ENCODE measurements at places on chromosomes 5 and 9. TPM values are rescaled to one million over a fixed set of nuclear protein-coding genes. Genes with fewer than 3 reads are reported as not detected.

The PTGDS gene
- 9.6 TPM for total RNA-seq

The NPR3 gene
- total RNA-seq, result 0.83 TPM

GRCh38 chr9:129583308-129584038 is 37.4 kb downstream of the C9orf50 start:
- no peaks in the 10 kb centered on the region for H3K36me3 ChIP-seq
- H3K27ac ChIP-seq, result no peak overlapping the region
- no peaks in the 10 kb centered on the region for H3K27me3 ChIP-seq
- DNase-seq, result no peak

DNA sequence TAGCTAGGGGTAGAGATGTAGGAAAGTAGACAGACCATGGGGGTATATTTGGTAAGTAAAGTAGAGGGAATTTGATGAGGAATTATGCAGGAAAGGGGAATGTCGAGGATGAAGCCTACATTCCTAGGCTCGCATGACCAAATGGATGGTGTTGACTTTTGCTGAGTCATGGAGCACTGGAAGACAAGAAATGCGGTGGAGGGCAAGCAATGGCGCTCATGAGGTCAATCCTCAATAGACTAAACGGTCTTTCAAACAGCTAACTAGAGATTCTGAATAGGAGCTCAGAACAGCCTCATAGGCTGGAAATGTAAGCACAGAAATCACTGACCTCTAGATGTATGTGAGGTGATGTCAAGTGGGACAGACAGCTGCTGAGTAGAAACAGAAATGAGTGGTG is 50.7 kb upstream of the FST start:
- H3K27me3 ChIP-seq, result no peaks in the 10 kb centered on the region
- DNase-seq, result no peak
- H3K4me3 ChIP-seq, result no peak overlapping the region
- no peaks in the 10 kb centered on the region for H3K4me1 ChIP-seq
- H3K27ac ChIP-seq, result no peak overlapping the region
- H3K36me3 ChIP-seq, result no peaks in the 10 kb centered on the region

GRCh38 chr5:174272671-174273070 is 227.2 kb downstream of the NSG2 start:
- H3K27me3 ChIP-seq, result no peaks in the 10 kb centered on the region
- H3K27ac ChIP-seq, result no peak overlapping the region
- H3K36me3 ChIP-seq, result no peaks in the 10 kb centered on the region
- no peak for DNase-seq
- no peaks in the 10 kb centered on the region for H3K4me1 ChIP-seq

Measured in T-cell (primary cell).